Activated CD4-positive, CD25-positive, alpha-beta regulatory T cell treated with anti-CD3 and anti-CD28 coated beads, Interleukin-2, amount 50 U/mL, for 24 hours (primary cell): ENCODE measurements at places on chromosomes 12 and 14.

DNA sequence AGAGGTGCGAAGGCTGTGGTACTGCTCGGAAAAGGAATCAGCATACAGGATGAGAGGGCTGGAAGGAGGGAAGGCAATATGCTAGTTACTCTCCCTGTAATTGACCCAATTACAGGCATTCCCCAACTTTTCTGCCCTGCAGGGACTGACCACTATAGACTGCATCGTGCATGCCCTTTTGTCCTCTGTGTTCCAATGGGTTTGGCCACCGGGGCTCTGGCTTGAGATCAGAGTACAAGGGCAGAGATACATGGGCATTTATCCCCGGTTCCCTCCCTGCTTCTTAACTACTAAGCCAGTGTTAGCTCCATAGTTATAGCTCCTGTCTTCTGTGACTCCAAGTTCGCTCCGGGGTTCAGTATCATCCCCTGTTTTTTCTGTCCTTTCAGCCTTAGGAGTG, 59.7 kb downstream of the GTF2A1 start:
- ATAC-seq = no peak

- no peak for ATAC-seq
Measured at GRCh38 chr14:93546642-93547041, 115.9 kb downstream of the UNC79 start.

- ATAC-seq = no peak
Measured at GRCh38 chr12:80763874-80764273, 47.2 kb downstream of the MYF5 start.

DNA sequence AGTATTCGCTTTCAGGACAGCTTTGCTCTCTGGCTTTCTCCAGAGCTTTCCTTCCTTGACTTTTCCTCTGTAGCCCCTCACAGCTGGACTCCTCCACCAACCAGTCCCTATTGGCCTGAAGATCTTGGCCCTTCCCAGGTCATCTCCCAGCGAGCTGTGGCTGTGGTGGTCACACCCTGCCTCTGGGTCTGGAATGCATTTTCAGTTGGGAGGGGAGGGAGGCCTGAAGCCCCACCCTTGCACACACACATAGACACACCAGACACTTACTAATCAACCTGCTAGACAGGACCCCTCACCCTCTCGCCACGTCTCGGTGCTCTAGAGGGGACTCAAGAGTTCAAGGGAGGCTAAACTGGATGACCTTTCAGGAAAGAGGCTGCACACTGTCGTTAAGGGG, 13.9 kb downstream of the JDP2 start:
- ATAC-seq = no peak

DNA sequence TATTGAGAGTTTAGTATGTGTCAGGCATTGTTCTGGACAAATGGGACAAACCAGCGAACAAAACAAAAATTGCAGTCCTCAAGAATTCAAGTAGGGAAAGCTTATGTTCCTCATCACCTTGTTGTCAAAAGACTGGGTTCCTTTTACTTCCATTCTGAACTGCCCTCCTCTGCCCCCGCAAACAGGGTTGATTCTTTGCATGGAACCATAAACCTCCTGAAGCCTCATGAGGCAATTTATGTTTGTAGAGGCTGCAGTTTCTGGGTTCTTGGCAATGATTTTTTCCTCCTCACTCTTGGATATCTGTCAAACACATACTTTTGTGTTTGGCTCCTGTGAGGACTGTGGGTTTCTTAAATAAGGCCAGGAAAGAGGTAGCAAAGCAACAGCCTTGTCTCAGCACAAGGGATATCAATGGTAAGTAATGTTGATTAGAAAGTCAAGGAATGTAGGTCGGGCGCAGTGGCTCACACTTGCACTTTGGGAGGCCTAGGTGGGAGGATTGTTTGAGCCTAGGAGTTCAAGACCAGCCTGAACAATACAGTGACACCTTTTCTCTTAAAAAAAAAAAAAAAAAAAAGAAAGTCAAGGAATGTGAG, 13.9 kb downstream of the COPZ1 start:
- no peak for ATAC-seq

- no peak for ATAC-seq
Measured at GRCh38 chr12:10132850-10133370, 2.9 kb upstream of the CLEC7A start.

GRCh38 chr12:54160769-54161480, 27.9 kb downstream of the SMUG1 start:
- ATAC-seq = no peak

- ATAC-seq = no peak
Measured at GRCh38 chr12:129779989-129780388, 123.8 kb downstream of the TMEM132D start.

- no peak for ATAC-seq
Measured at GRCh38 chr14:93239869-93240677, 33.0 kb downstream of the UBR7 start.

- ATAC-seq = no peak
Measured at GRCh38 chr12:88507270-88507669, 73.0 kb downstream of the KITLG start.

- peak; percentile 8 for ATAC-seq
Measured at GRCh38 chr14:91354979-91355685, 62.5 kb downstream of the CCDC88C start.

- ATAC-seq = no peak
Measured at GRCh38 chr12:122021193-122021821, 377 bp upstream of the BCL7A start.

- ATAC-seq = no peak
Measured at GRCh38 chr12:113086249-113087164, 30.0 kb downstream of the DTX1 start.

- ATAC-seq = no peak
Measured at GRCh38 chr12:29581631-29582030, 84.1 kb upstream of the OVCH1 start.

GRCh38 chr14:33897878-33898535, 52.9 kb downstream of the EGLN3 start:
- ATAC-seq = no peak

- peak; percentile 97 for ATAC-seq
Measured at GRCh38 chr14:80930836-80931389, 10.6 kb downstream of the CEP128 start.
